Osteocyte (in vitro differentiated cells): ENCODE measurements at places on chromosomes 7 and 10. TPM values are rescaled to one million over a fixed set of nuclear protein-coding genes. Genes with fewer than 3 reads are reported as not detected.
A peak's percentile ranks its signal among the peaks of the same experiment; 100 is the strongest.

DNA sequence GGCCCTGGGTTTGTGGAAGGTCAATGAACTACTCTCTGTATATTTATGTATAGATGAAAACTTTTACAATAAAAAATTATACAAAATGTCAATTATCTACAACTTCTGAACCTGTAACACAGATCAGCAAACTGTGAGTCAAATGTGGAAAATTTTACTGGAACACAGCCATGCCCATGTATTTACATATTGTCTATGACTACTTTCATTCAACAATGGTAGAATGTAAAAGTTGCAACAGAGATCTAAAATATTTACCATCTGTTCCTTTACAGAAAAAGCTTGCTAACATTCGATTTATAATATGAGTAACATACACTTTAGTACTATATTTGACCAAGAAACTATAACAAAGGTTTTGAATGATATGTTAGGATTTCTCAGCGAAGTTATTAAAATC is 481.6 kb downstream of the PARD3 start:
- no peak for DNase-seq

DNA sequence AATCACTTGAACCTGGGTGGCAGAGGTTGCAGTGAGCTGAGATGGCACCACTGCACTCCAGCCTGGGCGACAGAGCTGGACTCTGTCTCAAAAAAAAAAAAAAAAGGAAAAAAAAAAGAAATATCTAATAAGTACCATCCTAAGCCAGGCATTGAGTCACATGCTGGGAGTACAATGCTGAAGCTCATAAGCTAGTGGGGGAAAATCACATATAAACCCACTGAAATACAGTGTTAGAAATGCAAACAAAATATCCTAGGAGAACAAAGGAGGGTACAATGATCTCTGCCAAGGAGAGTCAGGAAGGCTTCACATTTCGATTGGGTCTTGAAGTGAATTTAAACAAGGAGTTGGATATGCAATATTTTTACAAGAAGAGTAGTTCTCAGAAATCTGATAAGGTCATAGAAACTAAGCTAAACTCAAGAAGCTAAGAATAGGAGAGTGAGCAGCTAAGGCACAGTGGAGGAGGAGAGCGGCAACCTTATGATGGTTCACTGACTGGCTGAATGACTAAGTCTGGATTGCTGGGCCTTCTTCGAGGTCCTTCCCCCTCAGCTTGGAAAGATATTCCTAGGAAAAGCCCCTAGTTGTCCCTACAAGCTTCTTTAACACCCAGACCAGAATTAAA is 115.5 kb downstream of the PHTF2 start:
- DNase-seq = no peak

DNA sequence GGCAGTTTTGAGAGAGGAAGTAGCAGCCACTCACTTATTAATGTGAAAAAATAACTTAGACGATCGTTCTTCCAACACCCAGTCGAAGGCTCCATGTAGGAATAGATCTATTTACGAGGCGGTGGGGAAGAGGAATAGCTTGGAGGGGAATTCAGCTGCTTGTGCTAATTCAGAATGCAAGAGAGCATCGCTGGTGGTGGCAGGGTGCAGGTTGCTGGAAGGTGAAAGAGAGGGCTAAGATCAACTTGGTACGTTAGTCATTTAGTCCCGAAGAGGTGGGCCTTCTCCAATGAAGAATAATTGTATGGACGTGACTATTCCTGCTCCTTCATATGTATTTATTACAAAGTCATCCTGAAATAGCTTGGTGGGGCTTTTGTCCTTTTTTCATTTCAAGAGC is 98.5 kb downstream of the SEC23IP start:
- DNase-seq = no peak

DNA sequence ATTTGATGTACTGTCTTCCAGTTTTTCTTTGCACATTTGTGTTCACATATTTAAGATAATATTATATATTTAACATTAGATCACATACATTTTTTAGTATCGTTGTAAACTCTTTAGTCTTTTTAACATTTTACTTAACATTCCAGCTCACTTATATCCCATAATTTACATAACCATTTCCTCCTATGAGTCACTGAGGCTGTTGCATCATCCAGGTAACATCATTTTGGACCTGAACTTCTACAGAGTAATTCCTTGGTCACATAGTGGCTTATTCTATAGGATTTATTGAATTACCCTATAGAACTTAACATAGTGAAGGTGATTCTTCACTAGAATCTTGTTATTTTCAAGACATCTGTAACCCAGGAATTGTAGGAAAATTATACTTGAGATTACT is 194.4 kb downstream of the POU6F2 start:
- no peak for DNase-seq

DNA sequence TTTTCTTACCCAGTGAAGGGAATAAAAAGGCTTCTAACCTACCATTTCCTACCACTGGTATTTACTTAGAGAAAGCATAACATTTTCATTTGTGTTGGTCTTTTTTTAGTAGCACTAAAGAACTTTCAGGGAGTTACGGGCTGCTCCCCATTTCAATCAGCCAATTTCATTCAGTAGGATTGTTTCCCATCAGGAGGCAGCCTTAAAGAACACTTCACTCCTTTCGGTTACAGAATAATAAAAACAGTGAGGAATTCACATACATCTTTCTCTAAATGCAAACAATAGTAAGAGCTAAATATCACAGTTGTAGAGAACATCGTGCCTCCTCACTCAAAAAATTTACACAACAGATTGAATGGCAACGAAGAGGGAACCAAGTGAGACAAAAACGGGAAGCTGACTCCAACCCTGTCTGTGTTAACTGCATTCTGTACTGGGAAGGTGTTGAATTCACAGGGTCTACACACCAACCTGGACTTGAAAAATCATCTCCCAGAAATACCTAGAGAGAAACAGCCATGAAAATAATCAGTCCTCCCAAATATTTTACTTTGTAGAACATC is 55.5 kb upstream of the ABLIM1 start:
- DNase-seq = no peak

- no peak for DNase-seq
These were observed 135.1 kb downstream of the NPY start for GRCh38 chr7:24419077-24419476.

GRCh38 chr7:114026486-114027089 is 107.8 kb upstream of the PPP1R3A start:
- no peak for DNase-seq

- DNase-seq = no peak
These were observed 84.7 kb downstream of the MMRN2 start for GRCh38 chr10:86872757-86873156.

DNA sequence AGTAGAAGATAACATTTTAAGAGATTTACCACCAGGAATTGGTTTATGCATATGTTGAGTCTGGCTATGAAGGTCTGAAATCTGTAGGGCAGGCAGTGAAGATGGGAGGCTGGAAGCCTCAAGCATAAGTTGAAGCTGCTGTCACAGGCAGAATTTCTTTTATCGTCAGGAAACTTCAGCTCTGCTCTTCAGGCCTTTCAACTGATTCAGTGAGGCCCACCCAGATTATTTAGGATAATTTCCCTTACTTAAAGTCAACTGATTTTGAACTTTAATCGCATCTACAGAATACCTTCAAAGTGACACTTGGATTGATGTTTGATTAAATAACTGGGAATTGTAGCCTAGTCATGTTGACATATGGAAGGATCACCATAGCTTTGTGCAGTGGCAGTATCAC is 190.5 kb downstream of the PPP1R9A start:
- DNase-seq = no peak

DNA sequence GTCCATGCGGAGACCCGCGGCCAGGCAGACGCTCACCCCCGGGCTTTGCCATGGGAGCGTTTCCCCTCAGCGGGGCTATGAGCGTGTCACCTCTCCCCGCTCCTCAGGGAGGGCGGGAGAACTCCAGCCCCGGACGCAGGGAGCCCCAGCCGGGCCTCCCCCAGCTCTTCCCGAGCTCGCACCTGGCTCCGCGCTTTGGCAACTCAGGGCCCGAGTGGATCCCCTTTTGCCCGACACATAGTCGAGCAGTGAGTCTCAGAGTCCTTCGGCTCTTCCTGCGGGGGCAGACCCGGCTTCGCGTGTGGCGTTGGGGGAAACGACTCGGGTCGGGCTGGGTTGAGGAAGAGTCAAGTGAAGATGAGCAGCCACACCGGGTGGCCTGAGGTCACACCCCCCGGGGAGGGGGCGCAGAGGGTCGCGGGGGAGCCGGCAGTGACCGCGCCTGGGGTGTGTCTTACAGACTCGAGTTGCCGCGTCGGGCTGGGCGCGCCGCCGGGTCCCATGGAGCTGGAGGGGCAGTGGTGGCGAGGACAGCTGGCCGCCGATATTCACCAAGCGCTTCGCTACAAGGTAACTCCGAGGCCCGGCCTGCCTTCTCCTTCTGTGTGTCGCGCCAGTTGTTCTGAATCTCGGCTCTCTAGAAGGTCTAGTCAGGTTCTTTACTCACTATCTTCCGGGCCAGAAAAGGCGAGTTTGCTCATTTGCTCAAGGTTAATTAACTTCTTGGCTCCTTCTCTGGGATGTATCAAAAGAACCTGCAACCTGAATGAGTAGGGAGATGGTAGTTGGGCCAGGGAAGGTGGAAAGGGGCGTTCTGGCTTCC is 721 bp downstream of the CCNJ start:
- peak; percentile 86 for DNase-seq

- no peak for DNase-seq
These were observed 5.2 kb downstream of the PAX2 start for GRCh38 chr10:100750291-100751210.

DNA sequence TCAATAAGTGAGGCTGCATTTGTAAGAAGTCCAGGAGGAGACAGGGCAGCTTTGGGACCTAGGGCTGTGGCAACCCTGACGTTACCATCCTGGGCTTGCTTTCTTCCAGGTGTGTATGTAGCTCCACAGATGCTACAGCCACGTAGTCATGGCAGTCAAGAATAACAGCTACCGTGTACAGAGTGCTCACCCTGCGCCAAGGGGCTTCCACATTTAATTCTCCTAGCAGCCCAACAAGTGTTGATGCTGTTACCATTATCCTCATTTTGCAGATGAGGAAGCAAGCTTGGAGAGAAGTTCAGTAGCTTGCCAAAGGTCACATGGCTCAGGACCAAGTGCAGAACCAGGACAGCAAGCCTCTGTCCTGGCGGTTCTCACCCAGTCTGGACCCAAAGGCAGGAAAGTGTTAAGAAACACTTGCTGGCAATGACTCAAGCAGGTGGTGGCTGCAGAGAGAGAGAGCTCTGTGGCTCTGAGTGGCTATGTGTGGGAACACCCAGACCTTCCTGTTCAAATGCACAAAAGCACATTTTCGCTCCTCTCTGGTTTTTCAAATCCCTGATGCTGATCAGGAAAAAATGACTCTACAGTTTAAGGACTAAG is 89.8 kb downstream of the CREM start:
- no peak for DNase-seq

- peak; percentile 11 for DNase-seq
These were observed 7.0 kb upstream of the PTPRE start for GRCh38 chr10:127899766-127900387.

DNA sequence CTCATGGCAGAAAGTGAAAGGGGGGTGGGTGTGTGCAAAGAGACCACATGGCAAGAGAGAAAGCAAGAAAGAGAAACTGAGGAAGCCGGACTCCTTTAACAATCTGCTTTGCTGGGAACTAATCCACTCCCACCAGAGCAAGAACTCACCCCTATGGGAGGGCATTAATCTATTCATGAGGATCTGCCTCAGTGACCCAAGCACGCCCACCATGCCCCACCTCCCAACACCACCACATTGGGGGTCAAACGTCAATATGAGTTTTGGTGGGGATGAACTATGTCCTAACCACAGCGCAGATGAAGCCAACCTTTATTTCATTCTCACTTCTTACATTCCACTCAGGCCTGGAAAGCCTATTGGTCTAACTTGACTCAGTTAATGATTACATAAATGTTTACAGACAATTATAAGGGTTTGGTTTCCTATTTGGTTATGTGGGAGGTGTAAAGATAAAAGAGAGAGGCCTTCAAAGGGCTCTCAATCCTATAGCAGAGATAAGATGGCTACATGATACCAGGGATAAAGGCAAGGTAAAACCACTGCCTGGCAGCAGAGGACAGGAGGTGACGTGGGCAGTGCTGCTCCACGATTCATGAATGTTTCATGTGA is 601.8 kb downstream of the PARD3 start:
- no peak for DNase-seq

DNA sequence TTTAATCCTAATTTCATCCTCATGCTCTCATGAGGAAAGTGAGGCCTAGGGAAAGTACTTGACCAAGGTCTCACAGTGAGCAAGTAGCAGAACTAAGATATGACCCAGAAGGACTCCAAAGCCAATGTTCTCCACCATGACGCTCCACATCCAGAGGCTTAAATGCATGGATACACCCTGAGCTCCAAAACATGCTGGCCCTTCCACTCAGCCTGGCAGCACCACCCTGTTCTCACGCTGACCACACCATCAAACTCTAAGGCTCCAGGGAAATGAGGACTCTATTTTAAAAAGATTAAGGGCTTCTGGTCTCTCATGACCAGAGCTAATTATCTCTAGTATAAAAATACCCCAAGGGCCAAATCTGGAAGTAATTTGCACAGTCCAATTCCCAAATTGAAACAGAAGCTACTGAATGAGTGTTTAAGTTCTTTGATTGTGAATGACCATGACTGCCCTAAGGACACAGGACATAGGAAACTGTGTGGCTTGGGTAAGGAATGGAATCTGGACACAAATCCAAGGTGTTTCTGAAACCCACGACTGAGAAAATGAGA is 71.1 kb upstream of the ABLIM1 start:
- no peak for DNase-seq

DNA sequence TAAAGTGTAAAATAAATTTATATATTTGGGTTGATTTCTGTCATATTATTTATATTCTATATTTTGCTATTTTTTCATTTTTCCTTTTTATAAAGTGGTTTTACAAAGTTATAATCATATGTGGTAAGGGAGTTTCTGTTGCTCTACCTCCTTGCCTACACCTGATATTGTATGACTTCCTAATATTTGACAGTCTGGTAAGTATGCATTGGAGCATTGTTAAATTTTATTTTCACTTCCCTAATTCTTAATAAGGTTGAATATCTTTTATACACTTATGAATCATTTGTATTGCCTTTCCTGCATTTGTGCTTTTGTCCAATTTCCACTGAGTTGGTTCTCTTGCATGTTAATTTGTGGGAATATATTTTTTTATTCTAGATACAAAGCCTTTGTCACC is 492.4 kb downstream of the GRID1 start:
- no peak for DNase-seq

DNA sequence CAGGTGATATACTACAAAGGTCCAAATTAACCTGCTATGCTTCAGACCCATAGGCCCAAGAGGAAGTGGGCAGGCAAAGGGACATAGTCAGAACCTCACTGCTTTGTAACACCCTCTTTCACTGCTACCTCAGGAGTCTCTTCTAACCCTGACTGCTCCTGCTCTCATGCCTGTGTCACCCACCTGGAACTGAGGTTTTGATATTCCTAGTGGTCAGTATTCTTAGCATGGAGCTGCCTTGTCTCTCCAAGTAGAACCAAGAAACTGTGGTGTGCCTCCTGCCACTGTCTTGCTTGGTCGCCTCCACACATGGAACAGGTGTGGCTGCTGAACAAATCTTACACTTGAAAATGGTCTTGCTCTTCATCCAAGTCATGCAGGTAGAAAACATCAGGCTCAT is 677.5 kb downstream of the XPNPEP1 start:
- DNase-seq = no peak

FOXL3 gene
- not detected in 2 replicates for total RNA-seq

EN2 gene
- total RNA-seq = 3.3 and 3.4 TPM in 2 replicates

FAM25C gene
- total RNA-seq = not detected in 2 replicates

CYP17A1 gene
- total RNA-seq = not detected in 2 replicates

DNAJC1 gene
- 36.4 and 38.4 TPM in 2 replicates for total RNA-seq

ZMYND11 gene
- total RNA-seq = 87.7 and 87.8 TPM in 2 replicates

UNCX gene
- not detected in 2 replicates for total RNA-seq

BEND7 gene
- total RNA-seq = 6.7 and 12.4 TPM in 2 replicates
